Activated CD8-positive, alpha-beta T cell treated with anti-CD3 and anti-CD28 coated beads, Interleukin-2, amount 10 ng/mL, durations not matched to agents 7 days and 5 days (primary cell): ENCODE measurements at places on chromosomes 3 and 15. TPM values are rescaled to one million over a fixed set of nuclear protein-coding genes. Genes with fewer than 3 reads are reported as not detected.

SAXO2 gene
- 1.6 TPM for total RNA-seq

DNA sequence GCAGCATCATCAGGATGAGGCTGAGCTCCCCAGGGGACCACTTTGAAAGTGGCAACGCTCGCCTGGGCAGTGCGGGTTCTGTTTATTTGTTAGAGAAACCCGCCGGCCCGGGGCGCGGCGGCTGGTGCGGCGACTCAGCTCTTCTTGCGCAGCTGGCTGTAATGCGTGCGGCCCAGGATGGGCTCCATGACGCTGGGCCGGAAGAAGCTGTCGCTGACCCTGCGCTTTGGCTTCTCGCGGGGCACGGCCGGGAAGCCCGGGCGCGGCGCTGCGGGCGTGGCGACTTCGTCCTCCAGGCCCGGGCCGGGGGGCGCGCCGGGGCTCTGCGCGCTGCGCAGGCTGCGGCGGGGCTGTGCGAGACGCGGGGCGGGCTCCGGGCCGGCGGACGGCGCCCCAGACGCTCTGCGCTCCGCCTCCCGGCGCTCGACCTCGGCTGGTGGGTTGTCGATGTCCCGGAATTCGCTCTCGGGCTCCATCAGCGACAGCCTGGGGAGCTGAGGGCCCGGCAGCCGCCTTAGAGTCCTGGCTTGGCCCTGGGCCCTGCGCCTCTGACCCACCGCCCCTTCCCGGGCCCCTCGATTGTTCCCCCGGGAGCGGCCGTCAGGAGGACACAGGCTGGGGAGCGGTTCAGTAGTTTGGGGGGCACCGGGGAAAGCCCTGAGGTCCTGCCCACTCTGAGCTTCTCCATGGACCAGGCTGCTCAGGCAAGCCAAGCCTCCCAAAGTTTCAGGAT lies 10.3 kb upstream of the KIF7 start:
- H3K4me1 ChIP-seq = peaks cover 2% of the 10 kb centered on the region
- no peak overlapping the region for H3K27ac ChIP-seq

DNA sequence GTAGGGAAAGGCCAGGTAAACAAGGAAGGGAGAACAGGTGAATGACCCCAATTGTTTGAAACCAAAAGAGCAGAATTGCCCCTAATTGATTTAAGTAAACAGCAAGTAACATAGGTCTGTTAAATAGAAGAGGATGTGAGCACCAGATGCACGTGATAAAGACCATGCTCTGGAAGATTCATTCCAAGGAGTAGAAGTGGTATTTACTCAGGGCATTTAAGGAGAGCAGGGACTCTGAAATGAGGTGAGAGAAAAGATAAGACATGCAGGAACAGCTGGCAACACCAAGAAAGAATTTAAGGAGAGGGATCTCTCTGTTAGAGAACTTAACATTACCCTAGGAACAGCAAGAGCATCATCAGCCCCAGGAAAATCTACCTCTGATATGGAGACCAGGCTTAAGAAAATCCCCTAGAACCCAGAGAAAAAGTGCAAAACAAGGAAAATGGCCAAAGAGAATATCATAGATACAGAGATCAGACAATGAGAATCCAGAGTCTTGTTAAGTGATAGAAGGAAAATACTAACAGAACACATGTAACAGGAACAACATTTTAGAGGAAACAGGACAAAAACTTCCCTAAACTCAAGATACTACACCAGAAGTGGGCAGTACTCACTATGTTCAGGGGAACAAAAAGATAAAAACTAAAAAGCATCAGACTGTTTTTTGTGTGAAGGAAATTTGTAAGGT lies 6.4 kb downstream of the NUDT16 start:
- DNase-seq = no peak
- H3K27ac ChIP-seq = no peak overlapping the region

- peaks cover 23% of the 10 kb centered on the region for H3K36me3 ChIP-seq
- no peaks in the 10 kb centered on the region for H3K4me1 ChIP-seq
- no peak for DNase-seq
Measured at GRCh38 chr15:84761607-84762131, 13.3 kb downstream of the ZNF592 start.

STT3B gene
- total RNA-seq = 137 TPM

- peaks cover 1% of the 10 kb centered on the region for H3K36me3 ChIP-seq
- peak overlapping the region; percentile 89 for H3K27ac ChIP-seq
- H3K4me3 ChIP-seq = peak overlapping the region; percentile 75
- DNase-seq = peak; percentile 48
- H3K27me3 ChIP-seq = no peaks in the 10 kb centered on the region
Measured at GRCh38 chr15:64596701-64597476, 136.5 kb downstream of the ZNF609 start.

C3orf80 gene
- total RNA-seq = not detected
